Stomach (tissue), 19 donors: ENCODE measurements at places on chromosomes 5 and 9. TPM values are rescaled to one million over a fixed set of nuclear protein-coding genes. Genes with fewer than 3 reads are reported as not detected.

DNA sequence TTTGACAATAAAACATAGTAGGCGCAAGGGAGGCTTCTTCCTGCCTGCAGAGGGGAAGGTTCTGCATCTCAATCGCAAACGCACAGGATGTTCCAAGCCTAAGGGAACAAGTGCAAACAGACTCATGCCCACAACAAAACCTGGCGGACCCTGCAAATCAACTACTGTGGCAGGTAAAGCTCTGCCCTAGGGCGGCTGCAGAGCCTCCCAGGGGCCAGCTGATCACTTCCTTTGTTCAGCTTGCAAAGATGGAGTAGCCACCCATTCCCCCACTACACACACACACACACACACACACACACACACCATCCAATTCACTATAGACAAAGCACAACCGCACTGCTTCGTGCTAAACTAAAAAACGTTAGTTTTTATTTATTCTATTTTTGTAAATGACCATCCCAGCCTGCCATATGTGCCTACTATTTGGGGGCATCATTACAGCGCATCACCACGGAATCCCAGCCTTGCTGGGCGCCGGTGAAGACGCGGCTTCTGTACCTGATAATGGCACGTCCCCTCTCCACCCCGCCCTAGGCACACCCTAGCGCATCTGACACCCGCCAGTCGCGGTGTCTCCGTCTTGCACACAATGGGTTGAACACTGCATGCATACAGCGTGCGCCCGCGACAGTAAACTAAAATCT lies 57.6 kb downstream of the DPYSL3 start:
- H3K4me3 ChIP-seq: peak overlapping the region; percentile 74
- no peaks in the 10 kb centered on the region for H3K36me3 ChIP-seq
- peak overlapping the region; percentile 67 for H3K27ac ChIP-seq
- peak; percentile 43 for DNase-seq
- H3K27me3 ChIP-seq: peaks cover 40% of the 10 kb centered on the region

DNA sequence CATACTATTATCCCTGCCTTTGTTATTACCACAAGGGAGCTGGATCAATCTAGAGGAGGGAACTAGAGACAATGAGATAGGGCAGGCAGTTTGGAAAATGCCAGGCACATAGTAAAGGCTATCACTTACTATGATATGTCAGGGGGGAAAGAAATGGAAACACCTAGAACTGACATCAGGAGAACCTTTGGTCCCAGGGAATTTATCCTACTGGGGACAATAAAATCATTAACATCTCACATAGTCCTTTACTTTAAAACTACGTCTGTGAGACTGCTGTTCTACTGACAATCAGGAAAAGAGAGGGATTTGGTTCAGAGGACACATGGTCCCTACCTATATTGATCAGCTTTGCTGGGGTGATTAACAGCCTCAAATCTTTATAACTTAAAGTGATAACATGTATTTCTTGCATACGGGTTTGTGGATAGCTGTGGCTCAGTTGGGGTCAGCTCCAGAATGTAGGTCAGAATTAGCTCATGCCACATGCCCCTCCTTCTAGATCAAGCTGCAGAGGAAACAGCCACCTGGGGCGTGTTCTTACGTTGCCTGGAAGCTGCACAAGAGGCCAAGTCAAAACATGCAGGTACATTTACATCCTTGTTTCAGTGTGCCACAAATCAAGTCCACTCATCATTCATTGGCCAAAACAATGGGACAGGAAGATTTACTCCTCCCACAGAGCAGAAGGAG lies 43.9 kb upstream of the ALDOB start:
- no peak overlapping the region for H3K4me3 ChIP-seq
- H3K36me3 ChIP-seq: peaks cover 11% of the 10 kb centered on the region
- H3K4me1 ChIP-seq: peaks cover 35% of the 10 kb centered on the region
- H3K27ac ChIP-seq: peak overlapping the region; percentile 75
- DNase-seq: peak; percentile 68

DNA sequence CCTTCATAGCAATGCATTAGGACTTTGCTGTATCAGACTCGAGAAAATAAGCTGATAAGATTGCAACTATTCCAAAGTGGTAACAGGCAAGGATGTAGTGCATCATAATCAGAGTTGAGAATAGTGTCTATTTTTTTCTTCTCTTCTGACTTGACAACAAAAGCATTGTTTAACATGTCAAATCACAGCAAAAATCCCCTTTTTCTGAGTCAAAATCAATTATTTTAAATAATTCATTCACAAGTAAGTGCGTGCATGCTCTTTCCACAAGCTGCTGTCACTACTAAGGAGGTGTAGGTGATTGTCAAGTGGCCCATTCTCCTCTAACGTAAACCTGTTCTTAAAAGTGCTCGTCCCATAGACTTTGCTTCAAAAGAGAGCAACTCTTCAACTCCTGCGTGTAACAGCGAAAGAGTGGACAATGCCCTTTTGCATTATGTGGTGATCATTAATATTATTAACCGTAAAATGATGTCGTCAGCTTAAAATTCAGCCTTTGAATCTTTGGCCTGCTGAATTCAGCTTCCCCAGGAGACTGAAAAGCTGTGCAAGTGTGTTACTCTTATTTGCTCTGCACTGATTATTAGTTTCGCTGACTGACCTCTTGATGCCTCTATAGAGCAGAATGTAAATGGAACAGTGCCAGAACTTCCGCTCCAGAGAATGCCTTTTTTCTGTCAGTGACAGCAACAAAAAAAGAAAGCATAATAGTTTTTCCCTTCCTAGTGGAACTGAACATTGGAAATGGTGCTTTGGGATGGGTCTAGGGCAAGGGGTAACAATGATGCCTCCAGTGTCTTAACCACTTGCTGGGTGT lies 680.8 kb upstream of the SEMA6A start:
- no peak overlapping the region for H3K27ac ChIP-seq
- peak; percentile 56 for DNase-seq
- H3K27me3 ChIP-seq: no peaks in the 10 kb centered on the region
- H3K4me3 ChIP-seq: no peak overlapping the region

DNA sequence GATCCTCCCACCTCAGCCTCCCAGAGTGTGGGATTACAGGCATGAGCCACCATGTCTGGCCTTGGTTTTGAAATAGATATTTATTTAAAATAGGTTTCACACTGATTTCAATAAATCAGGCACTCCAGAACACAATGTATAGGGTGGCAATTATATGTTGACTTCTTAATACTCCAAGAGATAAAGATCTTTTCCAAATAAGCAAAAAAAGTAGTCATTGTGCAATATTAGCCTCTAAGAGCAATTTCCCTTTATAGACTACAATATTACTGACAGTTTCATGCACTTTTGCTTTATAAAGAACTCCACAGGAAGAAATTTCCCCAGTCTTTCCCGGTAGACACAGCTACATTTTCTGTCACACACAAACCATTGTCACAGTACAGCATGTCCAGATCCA lies 23.4 kb upstream of the RUFY1 start:
- H3K4me1 ChIP-seq: no peaks in the 10 kb centered on the region
- no peak overlapping the region for H3K4me3 ChIP-seq
- H3K36me3 ChIP-seq: no peaks in the 10 kb centered on the region
- no peak for DNase-seq
- peaks cover 12% of the 10 kb centered on the region for H3K27me3 ChIP-seq

- no peak overlapping the region for H3K4me3 ChIP-seq
- H3K27me3 ChIP-seq: no peaks in the 10 kb centered on the region
- H3K4me1 ChIP-seq: peaks cover 96% of the 10 kb centered on the region
- H3K36me3 ChIP-seq: no peaks in the 10 kb centered on the region
Measured at GRCh38 chr5:150513375-150514309, 5.7 kb downstream of the NDST1 start.

- H3K4me1 ChIP-seq: no peaks in the 10 kb centered on the region
- H3K4me3 ChIP-seq: no peak overlapping the region
- no peaks in the 10 kb centered on the region for H3K36me3 ChIP-seq
- H3K27me3 ChIP-seq: no peaks in the 10 kb centered on the region
- no peak overlapping the region for H3K27ac ChIP-seq
- no peak for DNase-seq
Measured at GRCh38 chr5:50863534-50864170, 197.2 kb downstream of the PARP8 start.

DNA sequence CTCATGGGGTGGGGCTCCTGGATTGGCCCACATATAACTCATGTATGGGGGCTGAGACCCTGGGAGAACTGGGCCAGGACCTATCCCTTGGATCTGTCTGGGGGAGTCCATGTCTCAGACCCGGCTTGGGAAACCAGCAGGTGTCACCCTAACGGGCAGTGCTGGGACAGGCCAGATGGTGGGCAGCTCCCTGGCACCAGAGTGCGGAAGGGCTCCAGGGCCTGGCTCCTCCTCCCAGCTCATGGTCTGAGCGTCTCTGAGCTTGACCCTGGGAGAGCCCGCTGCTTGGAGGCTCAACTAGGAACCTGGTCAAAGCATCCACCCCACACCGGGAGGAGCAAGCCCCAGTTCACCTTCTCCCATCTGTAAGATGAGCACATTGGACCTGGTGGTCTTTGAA lies 15.5 kb upstream of the NCS1 start:
- DNase-seq: peak; percentile 53
- H3K36me3 ChIP-seq: no peaks in the 10 kb centered on the region
- no peak overlapping the region for H3K27ac ChIP-seq
- H3K27me3 ChIP-seq: no peaks in the 10 kb centered on the region
- no peaks in the 10 kb centered on the region for H3K4me1 ChIP-seq

DNA sequence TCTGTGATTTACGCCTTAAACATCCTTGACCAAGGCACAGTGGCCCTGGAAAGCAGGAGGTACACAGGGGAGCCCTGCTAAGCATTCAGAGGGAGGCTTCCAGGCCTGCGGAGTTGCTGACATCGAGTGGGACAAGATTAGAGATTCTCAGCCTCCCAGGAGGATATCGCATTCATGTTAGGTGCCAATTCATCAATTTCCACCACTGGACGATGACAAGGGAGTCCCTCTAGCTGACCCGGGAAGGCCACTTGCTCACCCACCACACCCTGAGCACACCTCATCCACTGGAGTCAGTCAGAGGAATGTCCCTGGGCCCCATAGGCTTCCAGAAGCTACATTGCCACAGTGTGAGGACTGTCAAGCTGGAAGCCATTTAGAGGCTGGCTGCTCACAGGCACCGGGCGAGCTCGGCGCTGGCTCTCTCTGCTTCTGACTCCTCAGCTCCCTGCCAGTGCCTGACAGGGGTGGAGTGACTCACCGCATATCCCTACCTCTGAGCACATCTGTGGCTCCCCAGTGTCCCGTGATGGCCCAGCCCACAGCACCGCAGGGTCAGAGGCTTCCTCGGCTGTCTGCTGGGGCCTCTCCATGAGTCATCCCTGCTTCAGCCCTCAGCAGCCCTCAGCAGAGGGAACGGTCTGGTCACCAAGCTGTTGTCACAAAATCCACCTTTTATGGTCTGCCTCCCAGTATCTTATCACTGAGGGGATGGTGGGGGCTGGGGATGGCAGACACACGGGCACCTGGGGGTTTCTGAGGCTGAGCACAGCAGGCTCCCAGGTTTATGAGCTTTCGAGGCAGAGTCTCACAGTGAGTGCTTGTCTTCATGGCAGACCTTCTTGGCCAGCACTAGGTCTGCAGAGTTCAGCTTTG lies 117.5 kb downstream of the ZNF608 start:
- H3K4me1 ChIP-seq: peaks cover 1% of the 10 kb centered on the region
- no peak overlapping the region for H3K4me3 ChIP-seq
- no peak overlapping the region for H3K27ac ChIP-seq
- DNase-seq: peak; percentile 45
- no peaks in the 10 kb centered on the region for H3K27me3 ChIP-seq

The RECK gene
- total RNA-seq: 4.9 TPM

The UBAC1 gene
- 66.5 TPM for total RNA-seq

The UBAP2 gene
- 82.9 TPM for total RNA-seq

The SPINK13 gene
- total RNA-seq: not detected

The F2RL2 gene
- 0.29 TPM for total RNA-seq
